ENCODE measurements at places on chromosomes 3 and 15.

- DNase-seq, result no peak
Observed at GRCh38 chr3:60514866-60515265, 736.4 kb downstream of the FHIT start.

- no peak for DNase-seq
Observed at GRCh38 chr15:98626153-98626552, 22.2 kb upstream of the IGF1R start.

GRCh38 chr3:197598404-197598980, 42.7 kb upstream of the BDH1 start:
- DNase-seq, result no peak

DNA sequence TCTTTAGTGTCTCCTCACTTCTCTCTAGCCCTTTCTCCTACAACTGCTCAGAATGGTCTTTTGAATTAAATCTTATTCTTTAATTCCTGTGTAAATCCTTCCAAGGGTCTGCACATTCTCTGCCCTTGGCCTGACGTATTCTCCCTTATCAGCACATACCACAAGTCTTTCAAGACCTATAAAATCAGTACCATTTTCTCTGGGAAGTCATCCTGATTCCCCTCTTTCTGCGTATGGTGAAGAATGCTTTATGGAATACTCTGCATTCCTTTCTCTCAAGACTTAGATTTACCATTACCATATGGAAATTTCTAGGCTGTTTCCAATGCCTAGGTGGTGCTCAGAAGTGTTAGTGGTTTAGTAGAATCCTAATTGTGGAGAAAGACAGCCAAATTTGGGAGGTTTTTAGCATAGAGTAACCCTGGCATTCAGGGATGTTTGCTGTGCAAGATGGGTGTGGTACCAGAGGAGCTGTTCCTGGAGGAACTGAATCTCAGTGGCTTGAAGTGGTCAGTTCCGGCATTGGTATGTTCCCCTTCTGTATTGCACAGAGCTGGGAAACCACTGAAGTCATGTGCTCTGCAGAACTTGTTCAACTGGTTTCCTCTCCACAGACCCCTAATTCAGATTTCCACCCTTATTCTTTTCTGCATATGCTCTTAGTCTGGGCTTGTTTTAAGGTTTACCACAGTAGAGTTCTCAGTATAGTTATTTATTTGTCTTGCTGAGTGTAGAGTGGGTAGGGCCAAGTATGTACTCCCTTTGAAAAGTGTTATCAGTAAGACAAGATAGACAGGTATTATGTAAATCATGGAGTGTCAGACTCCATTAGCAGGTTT, 24.5 kb downstream of the IQGAP1 start:
- DNase-seq, result peak; percentile 57
